ENCODE measurements at places on chromosomes 7 and 10.

DNA sequence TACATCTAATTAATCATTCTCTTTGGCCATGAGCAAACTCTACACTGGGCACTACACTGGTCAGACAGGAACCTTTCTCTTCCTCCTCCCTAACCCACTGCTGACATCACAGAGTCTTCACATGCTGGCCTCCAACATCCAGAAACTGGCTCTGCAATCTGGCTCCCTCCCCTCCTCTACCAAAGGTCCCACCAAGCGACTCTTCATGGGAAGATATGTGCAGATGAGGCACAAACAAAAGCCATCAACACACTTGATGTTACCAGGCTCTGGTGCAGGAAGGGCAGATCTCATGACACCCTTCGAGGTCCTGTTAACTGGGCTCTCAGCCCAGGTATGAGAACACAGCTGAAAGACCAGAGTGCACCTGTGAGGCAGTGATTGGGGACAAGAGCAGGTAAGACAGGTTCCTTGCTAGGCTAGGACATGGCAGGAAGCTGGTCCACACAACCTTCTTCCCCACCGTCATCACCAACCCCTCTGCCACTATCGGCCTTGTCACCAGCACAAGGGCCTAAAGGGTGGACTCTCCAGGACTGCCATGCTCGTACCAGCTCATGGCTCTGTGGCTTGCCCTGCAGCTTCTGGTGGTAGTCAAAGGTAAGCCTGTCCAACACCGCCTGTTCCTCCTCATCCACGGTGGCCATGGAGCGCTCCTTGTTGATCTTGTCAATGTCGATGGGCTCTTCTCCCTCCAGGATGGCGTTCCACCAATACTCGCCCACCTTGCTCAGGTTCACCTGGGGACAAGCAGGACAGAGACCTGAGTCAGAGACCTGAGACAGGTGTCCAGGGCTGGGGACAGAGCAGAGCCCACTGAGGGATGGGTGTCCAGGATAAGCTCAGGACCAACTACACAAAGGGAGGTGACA lies 66.6 kb upstream of the CAMK2B start:
- DNase-seq, result no peak

- no peak for DNase-seq
Measured at GRCh38 chr10:19888061-19888660, 71.9 kb downstream of the PLXDC2 start.

GRCh38 chr7:47154791-47155190 lies 427.1 kb downstream of the TNS3 start:
- no peak for DNase-seq

DNA sequence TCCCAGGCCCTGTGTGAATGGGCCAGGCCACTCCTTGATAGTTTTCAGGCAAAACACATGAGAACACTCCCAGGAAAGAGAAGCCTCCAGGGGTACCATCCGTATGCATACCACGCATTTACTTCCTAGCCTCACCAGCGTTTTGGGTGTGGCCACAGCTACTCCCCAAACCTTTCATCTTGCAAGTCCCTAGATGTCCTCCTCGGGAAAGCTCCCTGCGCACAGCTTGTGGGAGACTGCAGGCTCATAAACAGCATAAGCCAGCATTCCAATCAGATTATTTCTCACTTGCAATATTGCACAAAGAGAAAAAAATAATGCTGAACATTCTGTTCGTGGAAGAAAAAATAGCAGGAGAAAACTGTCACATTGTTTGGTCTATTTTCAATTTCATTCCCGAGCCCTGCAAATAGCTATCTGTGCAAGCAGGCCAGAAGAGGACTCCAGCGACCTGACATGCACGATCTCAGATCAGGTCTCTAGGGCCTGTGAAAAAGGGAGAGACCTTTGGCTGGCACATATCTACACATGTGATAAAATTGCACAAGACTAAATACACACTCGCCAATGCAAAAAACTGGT lies 175.6 kb downstream of the PLXNA4 start:
- DNase-seq, result no peak

DNA sequence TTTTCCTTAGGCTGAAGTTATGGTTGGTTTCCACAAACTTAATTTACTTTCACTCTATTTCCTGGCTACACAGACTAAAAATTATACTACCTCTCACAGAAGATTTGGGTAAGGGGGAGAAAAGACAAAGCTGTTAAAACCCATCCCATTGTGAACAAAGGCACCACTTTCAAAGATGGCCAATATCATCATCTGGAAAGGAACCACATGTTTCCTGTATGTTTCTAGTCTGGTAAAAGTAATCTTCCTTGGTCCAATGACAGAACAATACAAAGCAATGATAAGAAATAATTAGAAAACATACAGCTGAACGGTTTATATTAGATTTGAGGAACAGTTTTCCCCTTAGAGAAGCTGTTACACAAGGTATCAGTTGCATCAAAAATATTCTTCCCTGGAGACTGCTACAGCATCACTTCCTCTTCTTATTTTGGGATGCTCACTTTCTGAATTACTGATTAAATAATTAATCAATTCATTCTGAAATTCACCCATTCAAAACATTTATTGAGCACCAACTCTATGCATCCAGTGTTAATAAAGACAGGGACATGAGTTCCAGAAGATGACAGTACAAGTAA lies 8.5 kb upstream of the SFR1 start:
- DNase-seq, result no peak

- DNase-seq, result no peak
Measured at GRCh38 chr10:110083884-110084283, 76.1 kb downstream of the ADD3 start.

- DNase-seq, result peak; percentile 39
Measured at GRCh38 chr10:3172081-3172445, 519 bp downstream of the PITRM1 start.

GRCh38 chr7:117130262-117130661 lies 177.0 kb downstream of the ST7 start:
- DNase-seq, result no peak

GRCh38 chr7:92695308-92696261 lies 105.4 kb upstream of the FAM133B start:
- no peak for DNase-seq

All from D341Med (cell line).